HuH-7 (cell line): ENCODE measurements at places on chromosomes 2 and 18.

GRCh38 chr2:387980-388421 is 100.1 kb upstream of the ALKAL2 start:
- DNase-seq, result no peak

DNA sequence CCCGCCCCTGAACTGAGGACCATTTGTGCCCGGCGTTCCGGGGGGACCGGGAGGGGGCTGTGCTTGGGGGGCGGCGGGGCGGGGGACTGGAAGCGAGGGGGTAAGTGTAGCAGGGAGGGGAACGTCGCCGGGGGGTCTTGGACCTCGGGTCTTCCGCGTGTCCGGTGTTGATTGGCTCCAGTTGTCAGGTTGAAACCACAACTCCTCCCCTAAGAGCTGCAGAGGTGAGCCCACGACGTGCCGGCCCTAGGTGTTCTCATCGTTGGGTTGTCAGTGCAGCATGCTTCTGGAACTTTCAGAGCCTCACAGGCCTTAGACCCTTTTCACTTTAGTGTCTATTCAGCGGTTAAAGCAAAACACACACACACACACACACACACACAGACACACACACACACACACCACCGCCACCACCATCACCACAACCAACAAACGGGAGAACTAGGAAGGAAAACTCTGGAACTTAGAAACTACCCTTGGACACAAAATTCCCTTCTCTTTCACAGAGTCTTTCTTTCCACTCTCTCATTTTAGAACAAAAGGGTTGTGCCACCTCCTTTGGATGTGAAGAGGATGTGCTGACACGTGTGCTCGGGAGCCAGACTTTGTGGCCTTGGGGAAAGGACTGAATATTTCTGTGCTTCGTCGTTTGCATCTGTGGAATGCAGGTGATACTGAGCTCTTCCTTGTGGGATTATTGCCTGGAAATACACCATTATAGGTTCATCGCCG is 6.7 kb upstream of the DLX2 start:
- no peak for DNase-seq

- no peak for DNase-seq
Observed at GRCh38 chr2:134271758-134272157, 17.9 kb downstream of the MGAT5 start.

DNA sequence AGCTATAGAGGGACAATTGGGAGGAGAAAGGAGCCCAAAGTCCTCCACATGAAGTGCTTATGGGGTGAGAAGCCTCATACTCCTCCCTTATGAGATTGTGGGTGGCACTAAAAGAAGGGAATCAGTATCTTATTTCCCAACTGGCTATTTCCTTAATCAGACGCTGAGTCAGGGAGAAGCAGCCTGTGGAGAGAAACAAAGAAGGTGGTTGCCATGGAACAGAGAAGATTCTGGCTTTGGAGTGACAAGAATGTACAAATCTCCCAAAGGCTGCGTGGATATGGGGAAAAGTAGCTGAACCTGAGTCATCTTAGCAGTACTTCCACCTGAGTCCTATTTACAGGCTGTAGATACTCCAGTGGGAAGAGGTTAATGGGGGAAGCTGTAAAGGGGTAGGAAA is 115.8 kb upstream of the CWC22 start:
- no peak for DNase-seq

DNA sequence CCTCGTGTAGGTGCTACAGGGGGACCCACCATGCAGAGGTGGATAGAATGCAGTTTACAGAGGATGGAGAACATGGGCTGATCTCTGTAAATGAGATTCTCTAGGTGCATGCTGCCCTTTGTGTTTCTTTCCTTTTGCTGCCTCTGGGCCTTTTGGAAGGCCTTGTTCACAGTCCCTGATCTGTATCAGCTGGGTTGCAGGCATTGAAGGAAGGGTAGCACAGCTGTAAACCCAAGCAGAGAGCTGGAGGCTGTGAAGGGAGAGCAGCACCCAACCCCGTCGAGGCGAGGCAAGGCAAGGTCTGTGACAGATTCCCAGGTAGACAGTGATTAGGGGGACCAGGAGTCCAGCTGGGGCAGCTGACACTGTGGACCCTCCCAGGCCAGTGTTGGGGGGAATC is 56.1 kb upstream of the SOS1 start:
- no peak for DNase-seq

DNA sequence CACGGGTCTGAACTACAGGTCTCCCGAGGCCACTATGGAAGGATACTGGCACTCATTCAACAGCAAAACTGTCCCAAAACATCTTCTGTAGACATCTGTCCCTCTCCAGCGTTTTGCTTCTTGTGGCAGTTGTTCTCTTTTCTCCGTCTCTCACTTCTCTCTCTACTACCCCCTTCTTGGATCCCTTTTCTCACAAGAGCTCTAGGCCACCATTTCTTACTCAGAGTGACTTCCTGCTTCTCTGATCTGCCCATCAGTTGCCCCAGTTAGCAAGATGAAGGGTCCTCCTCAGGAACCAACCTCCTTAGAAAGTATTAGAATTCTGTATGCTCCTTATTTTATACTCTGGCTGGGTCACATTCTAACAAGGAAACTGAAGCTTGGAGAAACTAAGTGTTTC is 32.6 kb downstream of the BCL2 start:
- DNase-seq, result no peak

DNA sequence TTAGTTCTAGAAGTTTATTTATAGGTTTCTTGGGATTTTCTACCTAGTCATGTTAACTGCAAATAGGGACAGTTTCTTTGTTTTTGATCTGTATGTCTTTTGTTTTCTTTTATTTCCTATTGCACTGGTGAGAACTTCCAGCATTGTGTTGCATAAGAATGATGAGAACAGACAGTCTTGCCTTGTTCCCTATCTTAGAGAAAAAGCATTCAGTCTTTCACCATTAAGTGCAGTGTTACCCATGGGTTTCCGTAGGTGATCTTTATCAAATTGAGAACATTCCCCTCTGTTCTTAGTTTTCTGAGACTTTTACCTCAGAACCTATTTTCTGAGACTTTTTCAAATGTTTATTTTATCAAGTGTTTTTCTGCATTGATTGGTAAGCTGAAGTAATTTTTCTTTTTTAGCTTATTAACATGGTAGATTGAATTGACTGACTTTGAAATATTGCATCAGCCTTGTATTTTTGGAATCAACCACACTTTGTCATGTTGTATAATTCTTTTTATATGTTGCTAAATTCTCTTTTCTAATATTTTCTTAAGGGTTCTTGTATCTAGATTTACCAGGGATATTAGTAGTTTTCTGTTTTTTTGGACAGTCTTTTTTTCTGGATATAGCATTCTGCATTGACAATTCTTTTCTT is 17.2 kb downstream of the MFSD6 start:
- DNase-seq, result no peak

GRCh38 chr2:150880986-150881385 is 380.7 kb downstream of the RBM43 start:
- no peak for DNase-seq

DNA sequence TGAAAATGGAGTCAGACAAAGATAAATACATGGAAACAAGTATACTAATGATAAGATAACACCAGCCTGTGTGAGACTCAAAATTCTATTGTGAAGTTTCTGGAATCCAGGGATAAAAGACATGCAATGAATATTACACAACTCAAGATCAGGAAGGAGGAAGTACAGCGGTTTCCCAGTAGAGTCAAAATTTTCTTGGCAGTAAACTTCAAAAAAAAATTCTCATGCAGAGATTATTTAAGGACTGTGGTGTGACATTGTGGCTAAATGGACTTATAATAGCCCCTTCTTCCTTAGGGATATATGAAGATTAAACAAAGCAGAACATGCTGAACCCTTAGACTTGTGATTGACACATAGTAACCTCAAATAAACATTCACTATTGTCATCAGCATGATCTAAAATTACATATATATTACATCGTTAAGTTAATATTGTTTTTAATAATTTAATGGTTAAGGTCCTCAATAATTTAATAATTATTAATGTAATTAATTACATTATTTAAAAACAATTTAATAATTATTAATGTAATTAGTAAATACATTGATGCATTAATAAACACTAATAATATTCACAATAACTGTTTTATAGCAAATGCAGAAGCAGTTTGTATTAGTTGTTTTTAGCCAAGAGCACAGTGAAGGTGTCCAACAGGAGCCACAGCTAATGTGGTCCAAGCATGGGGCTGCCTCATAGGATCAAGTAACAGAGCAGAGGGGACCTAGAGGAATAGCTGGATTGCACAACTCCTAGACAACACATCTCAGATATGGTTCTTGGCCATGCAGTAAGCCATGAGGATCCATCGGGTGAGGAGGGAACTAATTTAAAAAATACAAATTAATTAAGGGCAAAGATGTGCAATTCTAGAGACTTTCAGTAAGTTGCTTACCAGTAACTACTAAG is 77.3 kb downstream of the POLE4 start:
- DNase-seq, result no peak

GRCh38 chr18:67597759-67598158 is 81.2 kb upstream of the DSEL start:
- no peak for DNase-seq

DNA sequence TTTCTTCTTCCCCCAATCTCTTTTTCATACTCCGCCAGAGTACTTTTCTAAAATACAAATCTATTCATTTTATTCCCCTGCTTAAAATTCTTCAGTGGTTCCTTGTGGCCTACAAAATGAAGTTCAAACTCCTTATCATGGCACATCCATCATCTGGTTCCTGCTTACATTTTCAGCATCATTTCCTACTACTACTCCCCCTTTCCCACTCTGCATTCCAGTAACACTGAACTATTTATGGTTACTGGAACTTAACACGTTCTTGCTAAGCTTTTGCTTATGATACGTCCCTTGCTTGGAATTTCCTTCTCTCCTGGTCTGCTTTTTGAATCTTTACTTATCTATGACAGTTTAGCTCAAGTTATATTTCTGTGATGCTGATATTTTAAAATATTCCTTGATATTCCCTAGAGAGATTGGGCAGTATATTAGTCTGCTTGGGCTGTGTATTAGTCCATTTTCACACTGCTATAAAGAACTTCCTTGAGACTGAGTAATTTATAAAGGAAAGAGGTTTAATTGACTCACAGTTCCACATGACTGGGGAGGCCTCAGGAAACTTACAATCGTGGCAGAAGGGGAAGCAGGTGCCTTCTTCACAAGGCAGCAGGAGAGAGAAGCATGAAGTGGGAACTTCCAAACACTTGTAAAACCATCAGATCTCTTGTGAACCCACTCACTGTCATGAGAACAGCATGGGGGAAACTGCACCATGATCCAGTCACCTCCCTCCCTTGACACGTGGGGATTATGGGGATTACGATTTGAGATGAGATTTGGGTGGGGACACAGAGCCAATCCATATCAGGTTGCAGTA is 53.2 kb downstream of the BMPR2 start:
- DNase-seq, result no peak

GRCh38 chr18:46727177-46727576 is 29.7 kb downstream of the ST8SIA5 start:
- no peak for DNase-seq

- DNase-seq, result no peak
Observed at GRCh38 chr18:58388736-58389135, 240.2 kb downstream of the ALPK2 start.

GRCh38 chr2:226220511-226220910 is 579.1 kb downstream of the IRS1 start:
- no peak for DNase-seq

- no peak for DNase-seq
Observed at GRCh38 chr2:59256290-59256689, 1015.2 kb upstream of the FANCL start.

- no peak for DNase-seq
Observed at GRCh38 chr2:191806396-191806795, 40.5 kb downstream of the CAVIN2 start.
